ENCODE measurements at places on chromosomes 2 and 18.

GRCh38 chr18:74790451-74790850 lies 192.8 kb downstream of the ZNF407 start:
- DNase-seq = no peak

DNA sequence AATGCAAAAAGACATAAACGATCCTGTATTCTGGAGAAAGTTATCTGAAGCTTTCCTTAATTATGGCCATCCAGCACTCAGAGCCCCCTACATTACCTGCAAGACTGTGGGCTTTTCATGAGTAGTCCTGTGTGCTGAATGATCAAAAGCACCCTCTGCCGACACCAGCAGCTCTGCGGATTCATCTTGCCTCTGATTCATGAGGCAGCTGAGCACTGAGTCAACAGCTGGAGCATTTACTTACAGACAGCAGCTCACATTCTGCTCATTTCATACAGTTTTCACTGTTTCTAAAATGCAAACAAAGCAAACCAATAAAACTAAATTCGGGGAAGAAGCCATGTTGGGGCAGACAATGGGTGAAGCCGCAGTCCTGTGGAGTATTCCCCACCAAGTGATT lies 886.5 kb downstream of the CNTNAP5 start:
- no peak for DNase-seq

GRCh38 chr2:131125195-131125757 lies 20.1 kb downstream of the PLEKHB2 start:
- no peak for DNase-seq

DNA sequence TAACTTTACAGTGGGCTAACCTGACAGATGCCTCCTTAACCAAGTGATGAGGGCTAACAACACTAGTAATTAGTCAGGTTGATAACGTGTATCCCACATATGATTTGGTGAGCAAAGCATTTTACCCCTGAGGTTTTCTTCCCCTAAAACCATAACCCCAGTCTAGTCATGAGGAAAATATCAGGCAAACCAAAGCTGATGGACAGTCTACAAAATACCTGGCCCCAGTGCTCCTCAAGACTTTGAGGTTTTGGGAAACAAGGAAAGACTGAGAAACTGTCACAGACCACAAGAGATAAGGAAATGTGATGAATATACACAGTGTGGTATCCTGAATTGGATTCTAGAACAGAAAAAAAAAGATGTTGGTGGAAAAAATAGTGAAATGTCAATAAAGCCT lies 28.5 kb downstream of the MAP3K20 start:
- DNase-seq = no peak

DNA sequence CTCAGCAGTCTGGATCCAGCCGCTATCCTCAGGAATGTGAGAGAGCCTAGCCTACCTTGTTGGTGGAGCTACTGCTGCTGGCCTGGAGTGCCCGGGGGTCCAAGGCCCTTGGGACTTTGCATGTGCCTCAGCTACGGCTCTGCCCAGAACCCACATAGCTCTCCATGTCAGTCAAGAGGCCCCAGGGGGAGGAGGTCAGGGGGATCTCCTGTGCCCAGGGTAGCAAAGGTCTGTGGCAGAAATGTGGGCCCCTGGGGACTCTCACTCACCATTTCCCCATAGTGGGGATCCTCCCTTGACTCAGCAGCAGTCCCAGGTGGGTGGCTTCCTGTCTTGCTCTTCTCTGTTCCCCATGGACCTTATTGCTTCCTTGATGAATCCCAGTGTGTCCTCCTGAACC lies 342.7 kb upstream of the CHAC2 start:
- no peak for DNase-seq

- DNase-seq = no peak
These were observed 197.5 kb upstream of the NRP2 start for GRCh38 chr2:205484764-205485163.

GRCh38 chr18:79071503-79072210 lies 2.5 kb downstream of the ATP9B start:
- no peak for DNase-seq

- no peak for DNase-seq
These were observed 28.9 kb downstream of the PPP3R1 start for GRCh38 chr2:68223419-68223818.

DNA sequence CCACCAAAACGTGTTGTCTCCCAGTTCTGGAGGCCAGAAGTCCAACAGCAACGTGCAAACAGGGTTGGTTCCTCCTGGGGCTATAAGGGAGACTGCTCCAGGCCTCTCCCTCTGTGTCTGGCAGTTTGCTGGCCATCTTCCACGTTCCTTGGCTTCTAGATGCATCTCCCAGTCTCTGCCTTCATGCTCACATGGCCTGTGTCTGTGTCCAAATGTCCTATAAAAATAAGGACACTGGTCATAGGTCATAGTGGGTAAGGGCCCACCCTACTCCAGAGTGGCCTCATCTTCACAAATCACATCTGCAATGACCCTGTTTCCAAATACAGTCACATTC lies 69.4 kb upstream of the TAF1B start:
- DNase-seq = no peak
